ENCODE measurements at places on chromosomes 4 and X.

GRCh38 chr4:51960486-51960885 lies 59.7 kb downstream of the LRRC66 start:
- DNase-seq: no peak

DNA sequence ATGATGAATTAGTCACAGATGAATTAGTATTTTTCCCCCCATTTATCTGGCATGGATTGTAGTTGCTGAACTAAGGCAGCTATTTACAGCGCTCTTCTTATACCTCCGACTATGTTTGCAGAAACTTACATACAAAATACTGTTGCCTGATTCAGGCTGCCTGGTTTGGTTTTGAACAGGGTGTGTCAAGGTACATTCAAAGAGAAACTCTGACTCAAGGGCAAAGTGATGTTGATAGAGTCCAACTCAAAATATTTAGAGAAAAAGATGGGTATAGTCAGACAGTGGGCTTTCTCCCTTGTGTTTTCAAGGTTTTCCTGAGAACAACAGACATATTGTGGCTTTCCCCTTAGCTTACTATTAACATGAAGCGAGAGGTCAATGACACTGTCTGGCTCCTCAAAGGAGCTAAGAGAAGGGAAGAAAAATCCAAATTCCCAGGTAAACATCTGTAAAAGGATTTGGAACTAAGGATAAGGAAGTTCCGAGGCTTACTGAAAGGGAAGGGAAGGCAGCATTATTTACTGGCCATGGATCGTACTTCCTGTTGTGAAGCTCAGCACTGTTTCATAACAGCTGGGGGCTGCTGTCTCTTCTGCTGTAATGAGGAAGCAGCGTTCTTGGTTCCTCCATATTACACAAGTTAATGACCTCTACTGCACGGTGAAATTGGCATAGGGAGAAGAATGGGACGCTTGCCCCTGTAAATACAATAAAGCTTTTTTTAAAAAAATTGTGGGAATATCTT lies 30.9 kb downstream of the FAM9C start:
- DNase-seq: no peak

- no peak for DNase-seq
Observed at GRCh38 chr4:6475492-6476020, 3.1 kb upstream of the PPP2R2C start.

DNA sequence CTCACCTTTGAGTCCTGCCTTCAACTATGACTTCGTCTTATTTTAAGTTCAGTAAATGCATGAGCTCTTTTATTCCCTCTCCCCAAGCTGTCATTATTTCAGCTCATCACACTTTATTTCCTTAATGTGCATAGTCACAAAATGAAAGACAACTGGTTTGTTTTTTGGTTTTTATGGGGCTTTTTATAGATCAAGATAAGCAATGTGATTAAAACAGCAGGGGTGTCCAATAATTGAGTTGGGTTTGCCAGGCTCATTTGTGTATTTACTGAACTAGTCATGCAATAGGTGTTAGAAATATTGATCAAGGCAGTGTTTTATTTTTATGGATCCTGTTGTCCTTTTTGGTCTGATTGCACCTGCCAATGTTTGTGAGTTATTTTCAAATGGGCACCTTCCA lies 102.2 kb downstream of the FRMPD4 start:
- no peak for DNase-seq

- no peak for DNase-seq
Observed at GRCh38 chr4:7128644-7129043, 60.8 kb upstream of the GRPEL1 start.

GRCh38 chr4:173494013-173494970 lies 35.7 kb downstream of the HAND2 start:
- DNase-seq: no peak

All from stimulated activated CD8-positive, alpha-beta memory T cell treated with anti-CD3 and anti-CD28 coated beads, Interleukin-4, amount 100 ng/mL, for 4 hours (primary cell).